ENCODE measurements at places on chromosomes 2 and 18.

DNA sequence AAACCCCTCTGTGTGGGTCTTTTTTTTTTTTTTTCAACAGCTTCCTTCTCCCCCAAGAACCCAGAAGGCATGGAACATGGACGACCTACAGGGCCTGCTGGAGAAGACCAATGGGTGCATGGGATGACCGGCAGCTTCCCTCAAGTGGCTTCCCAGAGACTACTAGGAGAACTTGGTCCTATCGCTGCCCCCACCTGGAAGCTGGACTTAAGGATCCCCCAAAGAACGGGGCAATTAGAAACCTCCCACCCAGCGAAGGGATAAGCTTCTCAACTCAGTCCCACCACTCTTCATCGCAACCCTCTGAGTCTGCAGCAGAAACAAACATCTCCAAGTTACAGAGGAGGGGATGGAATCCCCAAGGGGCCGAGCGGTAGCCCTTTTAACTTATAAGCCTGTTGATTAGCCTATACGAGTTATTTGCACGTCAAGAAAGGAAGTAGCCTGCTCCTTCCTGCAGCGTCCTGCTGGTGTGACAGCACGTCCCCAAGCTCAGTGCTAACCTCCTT is 1.4 kb downstream of the ACTR1B start:
- DNase-seq = no peak

GRCh38 chr18:63315876-63316275 is 3.7 kb downstream of the BCL2 start:
- DNase-seq = no peak

GRCh38 chr2:182971820-182972547 is 66.3 kb downstream of the NCKAP1 start:
- no peak for DNase-seq

DNA sequence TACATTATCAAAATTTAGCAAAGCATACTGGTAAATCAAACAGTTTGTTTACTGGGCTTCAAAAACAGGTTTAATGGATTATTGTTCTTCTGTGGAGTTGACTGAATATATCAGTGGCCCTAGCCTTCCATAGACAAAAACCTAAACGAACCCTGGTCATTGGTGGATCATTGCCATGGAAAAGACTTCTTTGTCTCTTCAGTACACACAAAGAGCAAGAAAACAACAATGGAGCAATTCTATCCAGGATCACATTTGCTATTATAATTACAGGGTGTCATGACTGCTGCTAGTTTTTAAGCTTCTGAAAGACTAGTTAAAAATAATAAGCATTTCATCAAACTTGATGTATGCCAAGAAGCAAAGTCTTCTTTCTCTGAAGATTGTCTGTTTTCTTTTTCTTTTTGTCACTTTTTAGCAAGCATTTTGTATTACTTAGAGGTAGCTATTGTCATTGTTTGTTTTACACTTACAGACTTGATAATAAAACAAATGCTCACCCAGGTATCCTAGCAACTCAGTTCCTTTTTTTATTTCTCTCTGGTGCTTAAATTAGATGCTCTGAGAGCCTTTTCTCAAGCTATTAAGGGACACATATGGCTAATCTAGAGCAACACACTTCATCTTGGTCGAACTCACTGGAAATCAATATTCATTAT is 1228.7 kb upstream of the DDX18 start:
- no peak for DNase-seq

DNA sequence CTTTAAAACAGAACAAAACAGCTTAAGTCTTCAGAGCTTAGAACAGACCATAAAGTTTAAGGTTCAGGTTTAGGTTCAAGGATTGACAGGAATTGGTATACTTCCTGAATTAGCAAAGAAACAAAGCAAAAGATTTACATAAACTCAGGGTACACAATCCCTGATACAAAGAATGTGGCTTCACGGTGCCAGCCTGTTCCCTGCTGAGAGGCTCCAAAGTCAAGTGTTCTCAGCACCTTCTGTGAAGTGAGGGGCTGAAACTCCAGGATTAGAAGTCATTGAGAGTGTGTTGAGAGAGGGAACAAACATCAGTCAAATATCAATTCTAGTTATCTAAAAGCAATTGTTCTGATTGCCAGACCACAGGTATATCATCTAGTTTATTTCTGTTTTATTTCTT is 35.7 kb downstream of the DYNAP start:
- no peak for DNase-seq

DNA sequence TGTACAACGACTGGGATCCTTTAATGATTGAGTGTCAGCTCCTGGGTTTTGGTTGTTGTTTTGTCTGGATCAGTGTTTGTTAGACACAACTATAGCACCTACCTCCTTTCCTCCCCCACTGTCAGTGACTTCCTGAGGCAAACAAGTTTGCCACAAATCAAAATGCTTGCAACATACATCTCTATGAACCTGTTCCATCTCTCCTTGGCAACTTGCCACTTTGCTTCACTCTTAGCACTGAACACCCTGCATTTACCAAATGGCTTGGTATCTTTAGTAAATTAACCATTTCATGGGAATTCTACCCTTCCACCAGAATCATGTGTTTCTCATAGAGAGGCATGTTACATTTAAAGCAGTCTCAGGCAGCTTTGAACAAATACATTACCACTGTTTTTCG is 301.1 kb upstream of the TANK start:
- no peak for DNase-seq

- no peak for DNase-seq
These were observed 309.9 kb downstream of the NDUFA10 start for GRCh38 chr2:239715202-239715601.

- no peak for DNase-seq
These were observed at the start of gene NETO1 for GRCh38 chr18:72867746-72868584. TSS of gene NETO1 (minus strand) at chr18:72867987. CDS start at chr18:72867291, 696 bp downstream.

DNA sequence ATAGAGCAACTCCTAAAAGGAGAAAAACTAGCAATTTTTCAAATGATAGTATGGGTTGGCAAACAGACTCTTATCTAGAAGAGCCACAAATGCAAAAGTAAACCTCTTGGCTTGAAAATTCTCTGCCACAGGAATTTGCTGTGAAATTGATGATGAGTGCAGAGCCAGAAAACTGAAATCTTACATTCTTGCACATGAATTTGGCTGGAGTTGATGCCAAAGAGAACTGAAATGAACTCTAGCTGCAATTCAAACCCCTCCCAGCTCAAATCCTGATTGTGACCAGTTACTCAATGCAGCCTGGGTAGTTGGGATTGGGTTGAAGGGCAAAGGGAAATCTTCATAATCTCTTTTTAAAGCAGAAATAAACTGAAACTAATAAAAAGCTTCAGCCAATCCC is 266.6 kb downstream of the PDE11A start:
- no peak for DNase-seq

DNA sequence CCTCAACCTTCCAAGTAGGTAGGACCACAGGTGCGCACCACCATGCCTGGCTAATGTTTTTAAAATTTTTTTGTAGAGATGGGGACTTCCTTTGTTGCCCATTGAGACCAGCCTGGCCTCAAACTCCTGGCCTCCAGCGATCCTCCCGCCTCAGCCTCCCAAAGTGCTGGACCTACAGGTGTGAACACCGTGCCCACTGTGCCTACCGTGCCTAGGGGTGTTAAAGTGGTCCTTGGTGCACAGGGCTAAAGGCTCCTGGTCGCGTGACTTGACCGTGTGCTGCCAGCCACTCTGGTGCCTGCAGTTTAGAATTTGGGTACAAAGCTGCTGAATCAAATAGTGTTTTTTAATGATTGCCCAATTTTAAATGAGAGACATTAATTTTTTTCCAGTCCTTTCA is 51.0 kb upstream of the KCNG2 start:
- no peak for DNase-seq

DNA sequence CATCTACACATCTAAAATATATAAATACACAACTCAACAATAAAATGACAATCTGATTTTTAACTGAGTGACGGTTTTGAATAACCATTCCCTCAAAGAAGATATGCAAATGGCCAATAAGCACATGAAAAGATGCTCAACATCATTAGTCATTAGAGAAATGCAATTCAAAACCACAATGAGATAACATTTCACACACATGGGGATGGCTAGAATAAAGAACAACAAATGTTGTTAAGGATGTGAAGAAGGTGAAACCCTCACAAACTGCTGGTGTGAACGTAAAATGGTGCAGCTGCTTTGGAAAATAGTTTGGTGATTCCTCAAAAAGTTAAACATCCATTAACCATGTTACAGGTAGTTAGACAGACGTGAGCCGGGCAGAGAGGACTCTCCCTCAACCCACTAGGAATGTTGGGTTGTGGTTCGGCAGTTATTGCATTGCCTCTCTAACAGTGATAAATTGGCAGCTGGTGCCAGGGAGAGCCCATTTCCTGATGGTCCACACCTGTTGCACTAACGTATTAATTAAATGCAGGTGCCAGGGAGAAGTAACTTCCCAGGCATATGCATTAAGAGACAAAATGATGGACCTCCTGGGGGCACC is 22.3 kb upstream of the DUSP2 start:
- DNase-seq = no peak

DNA sequence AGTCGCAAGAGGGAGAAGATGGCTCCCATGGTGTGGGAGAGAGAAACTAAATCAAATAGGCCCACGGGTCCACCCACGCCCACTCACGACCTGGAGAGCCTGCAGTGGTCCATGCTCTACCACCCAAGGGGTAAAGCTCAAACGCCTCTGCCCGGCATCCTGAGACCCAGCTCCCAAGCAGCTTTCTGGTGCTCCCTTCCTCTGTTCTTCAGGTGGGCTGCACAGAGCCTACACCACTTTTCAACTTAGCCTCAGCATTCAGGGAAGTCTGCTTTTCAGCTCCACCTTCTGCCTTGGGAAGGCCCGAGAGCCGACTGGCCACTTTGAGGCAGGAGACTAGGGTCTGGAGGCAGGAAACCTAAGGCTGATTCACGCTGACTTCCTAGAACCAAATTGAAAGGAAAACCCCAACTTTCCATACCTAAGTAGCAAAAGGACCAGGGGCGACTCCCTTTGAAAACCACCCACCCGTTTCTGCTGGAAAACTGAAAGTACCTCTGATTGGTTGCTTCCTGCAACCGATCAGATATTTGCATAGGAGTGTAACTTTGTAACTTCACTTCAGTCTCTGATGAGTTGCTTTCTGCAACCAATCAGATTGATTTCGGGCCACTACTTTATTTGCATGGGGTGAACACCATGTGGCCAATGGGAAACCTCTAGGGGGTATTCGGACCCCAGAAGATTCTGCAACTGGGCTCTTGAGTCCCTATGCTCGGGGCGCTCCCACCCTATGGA is 26.8 kb upstream of the SPATA3 start:
- no peak for DNase-seq

GRCh38 chr2:185771396-185771795 is 32.8 kb downstream of the FSIP2 start:
- DNase-seq = no peak

DNA sequence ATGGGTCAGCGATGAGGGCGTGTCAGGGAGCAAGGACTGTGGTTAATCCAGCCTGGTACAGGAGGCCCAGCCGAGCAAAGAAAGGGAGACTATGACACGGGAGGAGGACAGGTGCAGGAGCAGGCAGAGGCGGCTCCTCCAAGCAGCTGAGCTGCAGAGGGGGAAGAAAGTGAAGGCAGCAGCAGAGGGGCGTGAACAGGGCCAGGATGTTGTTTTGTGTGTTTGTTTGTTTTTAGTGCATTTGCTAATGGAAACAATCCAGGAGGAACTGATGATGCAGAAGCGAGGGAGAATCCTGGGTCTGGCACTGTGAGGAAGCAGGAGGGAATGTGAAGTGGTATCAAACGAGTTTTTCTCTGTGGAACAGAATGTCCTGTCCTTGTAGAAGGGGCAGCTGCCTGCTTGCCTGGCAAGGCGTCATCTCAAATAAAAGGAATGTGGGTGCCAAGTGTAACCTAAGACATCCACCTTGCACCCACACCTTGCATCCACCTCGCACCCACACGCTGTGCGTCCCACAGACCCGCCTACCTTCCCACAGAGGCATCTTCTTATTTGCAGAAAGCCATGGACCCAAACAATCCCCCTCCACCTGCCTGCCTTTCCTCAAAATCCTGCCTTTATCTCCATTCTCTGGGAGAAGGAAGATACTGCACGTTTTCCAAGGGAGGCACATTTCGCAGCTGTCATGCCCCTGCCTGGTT is 134.8 kb downstream of the SH3BP4 start:
- no peak for DNase-seq

DNA sequence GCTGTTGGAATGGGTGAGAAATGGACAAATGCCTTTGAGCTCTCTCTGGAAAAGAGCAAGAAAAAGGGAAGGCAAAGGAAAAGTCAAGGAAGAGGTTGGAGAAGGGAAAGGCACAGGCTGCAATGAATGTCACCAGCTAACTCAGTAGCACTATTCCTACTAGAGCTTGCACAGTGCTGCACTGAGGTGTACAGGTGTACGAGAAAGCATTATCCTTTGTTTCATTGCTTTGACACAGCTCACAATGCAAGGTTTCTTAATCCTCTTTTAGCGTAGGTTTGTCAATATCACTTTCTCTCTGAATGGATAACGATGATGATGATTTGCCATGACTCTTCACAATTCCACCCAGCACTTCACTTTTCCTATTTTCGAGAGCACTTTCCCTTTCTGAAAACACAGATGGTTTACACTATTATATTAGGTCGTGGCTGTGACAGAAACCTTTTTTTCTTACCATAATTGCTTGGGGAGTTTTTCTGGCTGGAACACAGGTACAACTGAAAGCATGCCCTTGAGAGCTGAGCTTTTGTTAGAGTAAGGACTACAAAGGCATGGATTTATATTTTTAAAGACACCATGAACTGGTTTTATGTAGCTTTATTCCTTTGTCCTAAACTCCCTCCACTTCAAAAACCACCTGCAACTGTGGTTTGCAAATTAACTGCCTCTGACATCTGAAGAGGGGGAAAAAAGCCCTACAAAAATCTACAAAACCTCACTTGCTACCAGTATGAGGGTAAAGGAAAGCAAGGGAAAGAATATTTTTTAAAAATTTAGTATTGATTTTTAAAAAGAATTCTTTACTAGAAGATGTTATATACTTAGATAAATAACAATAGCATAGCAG is 265.5 kb downstream of the TGIF1 start:
- no peak for DNase-seq

DNA sequence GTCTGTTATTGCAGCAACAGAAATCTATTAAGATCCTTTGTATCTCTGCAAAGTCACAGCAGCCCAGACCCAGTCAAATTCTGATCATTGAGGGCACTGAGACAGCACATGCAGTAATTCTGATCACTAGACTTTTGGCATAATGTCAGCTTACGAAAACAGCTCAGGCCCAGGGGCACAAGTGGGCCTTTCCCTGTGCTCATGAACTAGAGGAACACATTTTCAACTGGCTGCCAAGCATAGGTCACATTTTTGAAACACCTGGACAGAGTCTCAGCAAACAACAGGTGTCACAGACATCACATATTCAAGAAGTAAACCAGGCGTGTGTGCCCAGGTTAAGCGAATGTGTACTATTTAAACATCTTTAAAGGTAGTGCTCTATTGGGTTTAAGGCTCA is 13.7 kb downstream of the DOCK10 start:
- no peak for DNase-seq

- DNase-seq = no peak
These were observed 210.5 kb upstream of the PIK3C3 start for GRCh38 chr18:41744421-41745030.
